Fibroblast of skin of back (primary cell): ENCODE measurements at places on chromosomes 2 and 18.

GRCh38 chr18:48751727-48752468, 198.9 kb downstream of the SMAD7 start:
- no peak for DNase-seq

- DNase-seq: peak; percentile 92
These were observed 34.0 kb upstream of the TMEM178A start for GRCh38 chr2:39631718-39632117.

DNA sequence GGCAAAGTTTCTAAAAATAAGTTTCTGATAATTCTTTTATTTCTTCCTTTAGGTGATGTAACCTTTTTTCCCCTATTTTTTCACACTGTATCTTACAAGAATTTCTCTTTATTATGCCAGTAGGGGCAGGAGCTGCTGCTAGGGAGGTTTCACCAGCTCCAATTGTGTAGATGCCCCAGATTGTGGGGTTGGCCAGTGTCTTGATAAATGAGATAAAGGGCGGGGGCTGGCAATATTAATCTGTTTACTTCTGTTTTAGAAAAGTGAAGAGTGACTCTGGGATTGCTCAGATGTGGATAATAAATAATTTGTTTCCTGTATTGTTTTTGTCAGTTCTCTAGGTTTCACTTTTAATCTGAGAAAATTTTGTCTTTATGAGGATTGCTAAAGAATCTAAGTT, 190.4 kb downstream of the MC4R start:
- no peak for DNase-seq

DNA sequence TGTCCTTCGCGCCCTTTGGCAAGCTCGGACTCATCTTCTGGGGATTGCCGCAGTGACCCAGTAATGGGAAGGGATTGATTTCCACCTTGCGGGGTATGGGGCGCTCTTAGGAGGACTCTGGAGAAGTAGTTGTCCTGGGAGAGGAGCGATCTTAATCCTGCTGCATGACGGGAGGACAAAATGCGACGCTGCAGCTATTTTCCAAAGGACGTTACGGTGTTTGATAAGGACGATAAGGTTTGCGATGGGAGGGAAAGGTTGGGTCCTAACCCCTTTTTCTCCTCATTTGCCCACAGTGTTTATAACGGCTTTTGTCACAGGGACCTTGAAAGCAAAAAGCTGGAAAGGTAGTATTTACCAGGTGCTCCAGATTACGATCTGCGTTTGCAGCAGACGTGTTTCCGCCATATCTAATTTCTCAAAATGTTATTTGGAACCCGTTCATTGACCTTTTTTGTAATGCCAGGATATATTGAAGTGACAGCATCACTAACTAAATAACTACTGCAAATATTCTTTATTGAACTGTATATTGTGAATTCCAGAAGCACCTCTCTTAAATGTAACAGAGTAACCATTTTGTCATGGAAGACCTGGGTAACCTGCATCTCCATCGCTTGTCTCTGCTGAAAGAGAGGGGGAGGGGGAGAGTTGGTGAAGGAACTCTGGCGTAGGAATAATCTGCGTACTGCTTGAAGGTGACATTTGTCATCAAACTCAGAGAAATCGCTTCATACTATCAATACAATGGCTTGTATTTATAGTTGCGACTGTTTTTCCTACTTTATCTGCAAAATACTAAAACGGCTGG, 590 bp downstream of the MDH1 start:
- no peak for DNase-seq

- no peak for DNase-seq
These were observed 86.0 kb upstream of the TMEM247 start for GRCh38 chr2:46393347-46393820.

DNA sequence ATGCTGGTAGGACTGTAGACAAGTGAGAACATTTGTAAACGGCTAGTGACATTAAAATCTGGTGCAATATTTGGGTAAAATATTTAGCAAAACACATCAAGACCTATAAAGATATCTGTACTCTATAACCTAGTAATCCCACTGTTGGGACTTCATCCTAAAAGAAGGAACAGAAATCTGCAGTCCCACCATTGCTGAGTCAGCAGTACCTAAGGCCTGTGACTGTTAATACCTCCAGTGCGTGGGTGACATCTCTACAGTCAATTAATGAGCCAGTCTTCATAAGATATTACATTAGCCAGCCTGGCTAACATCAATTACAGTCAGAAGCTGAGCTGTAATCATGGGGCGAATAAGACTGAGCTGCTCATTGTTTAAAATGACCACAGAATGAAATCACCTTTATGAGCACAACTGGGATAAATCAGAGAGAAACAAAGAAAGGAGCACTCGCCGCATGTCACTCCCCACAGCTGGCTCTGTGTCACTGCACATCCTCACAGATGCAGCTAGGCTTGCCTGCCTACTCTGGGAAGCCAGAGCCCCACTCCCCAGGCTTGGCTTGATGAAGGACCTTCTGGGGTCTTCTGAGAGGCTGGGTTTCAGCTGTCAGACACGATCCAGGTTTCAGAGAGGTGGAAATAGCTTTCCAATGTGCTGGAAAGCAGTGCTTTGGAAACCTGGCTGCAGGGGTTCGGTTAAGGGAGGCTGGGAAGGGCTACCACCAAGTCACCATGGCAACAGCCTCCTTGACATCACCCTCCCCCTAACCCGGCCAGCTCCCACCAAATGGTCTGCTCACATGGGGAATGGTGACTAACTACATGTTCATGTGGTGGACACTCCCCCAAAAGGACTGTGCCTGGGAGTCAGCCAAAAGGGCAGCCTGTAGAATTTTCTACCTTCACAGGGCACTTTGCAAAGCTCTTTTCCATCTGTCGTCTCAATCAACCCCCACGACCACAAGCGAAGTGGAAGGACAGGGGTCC, 145.0 kb downstream of the ZBTB7C start:
- DNase-seq: peak; percentile 3

DNA sequence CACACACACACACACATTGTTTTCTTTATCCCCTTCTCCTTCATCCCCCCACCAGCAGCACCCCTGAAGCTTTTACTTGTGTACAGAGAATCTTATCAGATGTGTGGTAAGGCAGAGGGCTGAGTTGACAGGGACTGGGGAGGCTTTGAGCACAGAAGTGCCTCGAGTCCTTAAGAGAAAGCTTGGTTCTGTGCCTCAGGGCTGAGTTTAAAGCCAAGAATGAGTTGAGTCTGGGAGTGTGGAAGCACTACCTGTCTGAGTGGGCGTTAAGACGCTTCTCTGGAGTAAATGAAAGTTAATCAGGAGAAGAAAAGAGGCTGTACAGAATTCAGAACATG, 2.7 kb downstream of the ID2 start:
- DNase-seq: peak; percentile 37

DNA sequence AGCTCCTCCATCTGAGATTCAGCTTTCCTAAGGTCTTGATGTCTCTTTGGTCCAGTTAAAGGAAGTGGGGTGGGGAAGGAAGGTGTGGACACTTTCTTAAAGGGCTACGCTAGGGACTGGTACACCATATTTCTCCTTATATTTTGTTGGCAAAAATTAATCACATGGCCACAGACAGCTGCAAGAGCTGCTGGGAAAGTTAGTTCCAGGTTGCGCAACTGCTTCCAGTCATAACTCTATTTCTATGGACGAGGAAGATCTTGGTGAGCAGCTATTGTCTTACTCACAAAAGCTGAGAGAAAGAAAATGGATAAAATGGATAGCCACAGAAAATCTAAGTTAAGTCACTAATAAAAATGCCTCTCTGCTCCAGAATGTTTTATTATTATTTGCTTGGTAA, 60.7 kb upstream of the PPM1B start:
- no peak for DNase-seq

GRCh38 chr2:105725388-105725787, 19.3 kb upstream of the NCK2 start:
- DNase-seq: peak; percentile 63

DNA sequence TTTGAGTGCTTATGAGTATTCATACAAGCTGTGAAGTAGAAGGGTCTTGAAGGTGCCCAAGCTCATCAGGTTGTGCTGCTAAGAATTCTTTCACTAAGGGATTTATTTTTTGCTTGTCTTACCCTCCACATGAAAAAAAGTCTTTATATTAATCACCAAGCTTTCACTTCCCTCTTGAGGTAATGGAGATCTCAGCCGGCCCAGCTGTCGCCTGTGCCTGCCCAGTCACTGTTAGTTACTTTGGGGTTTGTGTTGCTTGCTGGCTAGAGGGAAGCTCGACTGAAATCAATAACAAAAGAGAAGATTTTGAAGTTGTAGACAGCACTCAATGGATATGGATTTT, 21.9 kb downstream of the MC2R start:
- no peak for DNase-seq

- DNase-seq: peak; percentile 21
These were observed 255.4 kb upstream of the CHAC2 start for GRCh38 chr2:53512071-53512826.

GRCh38 chr2:223654384-223654915, 52.3 kb upstream of the SCG2 start:
- DNase-seq: peak; percentile 45

DNA sequence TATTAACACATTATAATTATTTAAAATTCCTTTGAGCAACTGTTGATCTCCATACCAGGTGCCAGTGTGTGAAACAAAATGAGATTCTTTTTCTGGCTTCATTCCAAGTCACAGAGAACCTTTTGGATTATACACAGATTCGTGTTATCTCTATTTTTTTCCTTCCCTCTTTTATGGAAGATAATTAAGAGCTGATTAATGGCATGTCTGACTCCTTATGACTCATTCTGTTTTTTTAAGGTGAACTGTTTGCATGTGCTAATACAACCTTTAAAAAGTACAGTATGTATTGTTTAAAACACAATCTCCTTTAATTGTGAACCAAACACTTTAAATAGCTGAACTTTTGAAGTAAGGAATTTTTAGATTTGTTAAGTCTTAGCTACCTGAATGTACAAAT, 39.3 kb downstream of the PELI1 start:
- no peak for DNase-seq

- DNase-seq: peak; percentile 8
These were observed 110.9 kb downstream of the MIB1 start for GRCh38 chr18:21851327-21851961.

GRCh38 chr18:41989508-41989907, 34.5 kb downstream of the PIK3C3 start:
- DNase-seq: no peak

DNA sequence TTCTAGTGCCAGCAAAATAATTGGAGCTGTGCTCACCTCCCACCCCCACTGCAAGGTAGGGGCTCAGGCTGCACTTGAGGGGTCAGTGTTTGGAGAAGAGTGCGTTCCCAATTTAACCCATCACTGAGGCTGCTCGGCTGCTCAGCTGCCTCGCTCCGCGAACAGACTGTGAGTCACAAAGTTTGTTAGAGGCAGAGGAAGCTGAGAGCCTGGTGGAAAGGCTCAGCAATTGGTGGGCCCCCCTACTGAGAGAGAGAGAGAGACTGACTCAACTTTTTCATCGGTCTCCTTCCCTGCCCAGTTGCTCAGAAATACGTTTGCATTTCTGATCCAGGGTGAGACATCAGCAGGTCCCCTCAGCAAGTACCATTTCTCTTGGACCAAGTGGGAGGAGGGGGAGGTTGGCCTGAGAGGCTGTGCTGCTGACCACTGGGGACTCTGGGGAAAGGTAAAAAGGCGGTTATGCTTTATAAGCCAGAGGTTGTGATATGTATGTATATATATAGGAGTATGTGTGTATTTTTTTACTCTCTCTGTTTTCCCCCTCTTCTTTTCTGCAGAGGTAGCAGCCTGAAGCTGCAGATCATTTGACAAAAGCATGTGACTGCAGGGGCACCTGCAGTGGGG, 1.5 kb downstream of the EFR3B start:
- DNase-seq: peak; percentile 93

- peak; percentile 79 for DNase-seq
These were observed 11.7 kb upstream of the DCTN1 start for GRCh38 chr2:74391580-74392448.

DNA sequence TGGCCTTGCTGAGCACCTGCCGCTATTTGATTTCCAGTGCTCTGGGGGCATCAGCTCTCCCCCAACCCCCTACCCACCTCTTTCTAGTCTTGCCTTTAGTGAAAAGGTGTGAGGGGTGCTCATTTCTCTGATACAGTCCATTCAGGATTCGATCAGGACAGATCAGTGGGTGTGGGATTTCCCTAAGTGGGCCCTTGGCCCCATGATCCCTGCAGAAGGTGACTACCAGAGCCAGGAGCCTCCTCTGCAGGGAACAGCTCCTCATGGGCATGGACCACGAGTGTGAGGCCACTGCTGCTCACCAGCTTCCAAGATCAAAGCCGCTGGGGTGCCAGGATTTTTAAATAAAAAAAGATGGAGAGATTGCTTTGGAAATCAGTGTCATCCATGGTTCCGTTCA, 835.2 kb upstream of the ID2 start:
- no peak for DNase-seq

DNA sequence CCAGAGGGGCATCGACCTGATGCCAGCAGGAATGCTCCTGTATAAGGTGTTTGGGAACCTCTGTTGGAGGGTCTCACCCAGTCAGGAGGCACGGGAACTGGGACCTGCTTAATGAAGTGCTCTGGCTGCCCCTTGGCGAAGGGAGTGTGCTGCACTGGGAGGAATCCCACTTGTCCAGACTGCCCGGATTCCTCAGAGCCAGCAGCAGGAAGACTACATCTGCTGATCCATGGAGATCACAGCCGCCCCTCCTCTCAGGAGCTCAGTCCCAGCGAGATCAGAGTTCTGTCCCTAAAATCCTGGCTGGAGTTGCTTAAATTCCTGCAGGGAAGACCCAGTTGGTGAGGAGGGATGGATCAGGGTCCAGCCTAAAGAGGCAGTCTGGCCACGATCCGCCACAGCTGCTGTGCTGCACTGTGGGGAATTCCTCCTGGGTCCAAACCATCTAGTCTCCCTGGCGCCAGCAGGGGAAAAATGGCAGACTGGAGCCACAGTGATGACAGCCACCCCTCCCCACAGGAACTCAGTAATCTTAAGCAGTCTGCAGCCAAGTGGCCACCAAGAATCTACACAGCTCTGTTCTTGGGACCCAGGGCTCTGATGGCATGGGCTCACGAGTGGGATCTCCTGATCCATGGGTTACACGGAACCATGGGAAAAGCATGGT, 76.5 kb upstream of the NRP2 start:
- no peak for DNase-seq

GRCh38 chr2:214193943-214194342, 216.9 kb upstream of the VWC2L start:
- peak; percentile 76 for DNase-seq

DNA sequence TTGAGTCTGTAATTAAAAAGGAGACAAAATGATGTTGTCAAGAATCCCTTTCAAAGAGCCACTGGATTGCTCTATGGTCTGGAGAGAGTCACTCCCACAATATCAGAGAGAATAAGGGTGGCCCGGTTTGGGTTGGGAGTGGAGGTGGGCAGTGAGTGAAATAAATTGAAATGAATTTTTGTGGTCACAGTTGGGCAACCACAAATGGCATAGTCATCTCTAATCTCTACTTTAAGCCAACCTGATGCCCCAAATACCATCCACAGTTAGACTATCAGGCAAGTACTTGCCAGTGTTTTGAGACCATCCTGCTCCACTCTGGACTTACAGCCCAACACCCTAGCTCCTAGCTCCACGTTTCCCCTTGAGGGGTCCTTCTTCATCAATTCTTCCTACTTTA, 559.7 kb downstream of the BCL11A start:
- DNase-seq: no peak

- DNase-seq: peak; percentile 70
These were observed 352.0 kb downstream of the TNS1 start for GRCh38 chr2:217650716-217651360.
